ENCODE measurements at places on chromosomes 11 and 22.

- no peak for DNase-seq
Observed at GRCh38 chr11:2540992-2541680, 96.3 kb downstream of the KCNQ1 start.

GRCh38 chr11:69594481-69594880 is 46.5 kb upstream of the CCND1 start:
- no peak for DNase-seq

GRCh38 chr11:13841393-13841792 is 121.1 kb upstream of the SPON1 start:
- DNase-seq = peak; percentile 39

DNA sequence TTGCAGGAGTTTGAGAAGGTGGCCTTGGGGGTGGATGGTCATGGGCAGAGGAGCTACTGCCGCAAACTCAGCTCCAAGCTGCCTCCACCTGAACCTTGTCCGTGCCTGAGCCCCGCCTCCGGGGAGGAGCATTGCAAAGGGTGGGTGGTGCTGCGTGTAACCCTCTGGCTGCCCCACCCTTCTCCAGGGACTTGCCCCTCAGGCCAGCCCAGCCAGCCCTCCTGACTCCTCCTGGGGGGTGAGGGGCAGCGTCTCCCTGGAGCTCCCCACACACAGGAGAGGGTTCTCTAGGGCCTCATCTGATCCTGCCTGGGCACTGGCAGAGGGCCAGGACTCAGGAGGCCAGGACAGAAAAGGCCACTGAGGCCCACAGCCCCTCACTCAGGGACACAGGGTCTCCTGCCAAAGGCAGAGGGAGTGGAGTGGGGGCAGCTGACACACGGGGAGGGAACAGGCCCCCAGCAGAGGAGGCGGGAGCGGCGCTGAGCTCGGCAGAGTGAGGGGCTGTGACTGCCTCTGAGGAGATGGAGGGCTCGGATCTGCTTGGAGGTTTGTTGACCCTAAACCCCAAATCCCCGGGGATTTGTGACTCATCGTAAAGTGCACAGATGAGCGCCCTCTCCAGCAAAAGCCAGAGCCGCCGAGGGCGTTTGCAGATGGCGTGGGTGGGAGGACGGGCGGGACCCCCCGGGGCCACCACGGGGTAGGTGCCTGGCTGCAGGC is 12.8 kb downstream of the BRSK2 start:
- DNase-seq = peak; percentile 12

All from NCI-H1436 (cell line).